ENCODE measurements at places on chromosomes 3 and 15.

DNA sequence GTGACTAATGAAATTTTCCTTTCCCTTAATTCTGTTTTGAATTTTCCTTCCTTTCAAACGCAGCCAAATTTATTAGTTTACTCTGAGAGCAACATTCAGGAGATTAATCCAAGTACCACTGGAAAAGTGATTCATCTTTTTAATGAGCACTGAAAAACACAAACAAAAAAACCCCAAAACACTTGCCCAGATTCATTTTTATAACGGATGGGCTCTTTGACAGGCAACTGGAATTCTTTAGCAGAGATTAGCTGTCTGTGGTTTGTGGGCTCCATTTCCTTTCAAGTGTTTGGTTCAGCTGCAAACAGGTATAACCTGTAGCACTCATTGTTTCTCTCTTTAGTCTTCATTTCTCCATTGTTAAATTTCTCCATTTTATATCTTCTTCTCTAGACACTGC is 3.1 kb upstream of the POLR2M start:
- DNase-seq = no peak

DNA sequence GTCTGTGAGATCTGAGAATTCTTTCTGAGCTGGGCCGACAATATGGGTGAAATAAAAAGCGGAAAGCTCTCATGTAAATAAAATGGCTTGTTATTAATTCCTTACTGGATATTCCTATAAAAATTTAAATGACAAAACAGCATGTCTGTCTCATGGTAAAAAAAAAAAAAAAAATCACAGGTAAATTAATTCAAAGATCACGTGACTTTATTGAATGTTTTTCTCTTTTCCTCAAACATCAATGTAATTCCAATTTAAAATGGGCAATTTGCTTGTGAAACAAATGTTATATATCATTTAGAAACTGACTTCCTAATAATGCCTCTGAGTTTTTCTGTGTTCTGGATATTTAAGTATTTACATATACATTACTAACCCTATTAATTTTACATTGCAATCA is 280.3 kb downstream of the NR2F2 start:
- no peak for DNase-seq

DNA sequence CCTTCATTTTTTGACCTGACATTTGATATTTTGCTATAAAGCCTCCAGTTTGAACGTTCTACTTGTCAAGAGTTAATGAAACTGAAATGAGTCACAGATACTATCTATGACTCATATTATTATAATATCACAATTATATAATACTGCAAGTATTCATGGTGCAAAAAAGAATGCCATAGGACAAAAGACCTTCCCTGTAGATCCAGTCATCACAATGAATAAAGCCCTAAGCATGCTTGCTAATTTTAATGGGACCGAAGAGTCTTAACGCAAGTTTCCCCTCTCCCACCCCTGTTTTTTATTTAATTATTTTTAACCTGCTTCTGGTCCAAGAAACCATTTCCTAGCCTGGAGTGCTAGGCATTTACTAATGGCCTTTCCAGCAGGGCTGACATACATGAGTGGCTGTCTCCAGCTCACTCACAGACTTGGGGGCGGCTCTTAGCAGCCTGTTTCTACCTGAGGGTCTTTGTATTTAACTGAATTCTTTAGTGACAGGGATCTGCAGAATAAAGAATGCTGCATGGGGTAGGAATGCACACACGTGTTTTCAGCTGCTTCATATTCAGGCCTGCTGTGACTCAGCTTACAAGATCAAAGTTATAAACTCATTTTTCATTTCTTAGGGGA is 61.2 kb downstream of the THBS1 start:
- peak; percentile 72 for DNase-seq

DNA sequence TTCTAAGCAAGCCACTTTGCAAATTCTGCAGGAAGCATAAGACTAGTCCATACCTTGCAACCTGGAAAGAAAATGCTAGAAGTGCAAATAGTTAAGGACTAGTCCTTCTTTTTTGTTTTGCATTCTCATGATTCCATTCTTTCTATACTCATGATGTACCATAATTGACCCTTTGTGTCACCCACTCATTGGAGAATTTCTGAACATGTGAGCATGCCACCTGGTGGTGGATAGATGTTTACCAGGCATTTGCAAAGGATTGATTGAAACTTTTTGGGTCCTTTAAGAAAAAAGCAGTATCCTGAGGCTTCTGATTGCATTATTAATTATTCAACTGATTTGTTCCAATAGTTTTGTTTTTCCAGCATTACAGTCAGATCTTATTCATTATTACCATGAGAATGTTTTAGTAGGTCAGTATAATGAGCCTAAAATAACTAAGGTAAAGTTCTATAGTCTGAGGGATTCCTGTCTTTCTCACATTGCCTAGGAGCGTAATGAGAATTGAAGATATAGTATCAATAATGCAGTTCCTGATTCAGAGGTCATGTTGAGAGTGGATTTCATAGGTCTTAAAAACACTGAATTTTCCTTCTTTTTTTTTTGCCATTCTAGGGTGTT is 20.2 kb upstream of the DIPK2A start:
- peak; percentile 58 for DNase-seq

- no peak for DNase-seq
Observed at GRCh38 chr3:194995922-194996321, 275.0 kb downstream of the XXYLT1 start.

GRCh38 chr3:69058180-69058946 is 6.2 kb upstream of the TMF1 start:
- no peak for DNase-seq

DNA sequence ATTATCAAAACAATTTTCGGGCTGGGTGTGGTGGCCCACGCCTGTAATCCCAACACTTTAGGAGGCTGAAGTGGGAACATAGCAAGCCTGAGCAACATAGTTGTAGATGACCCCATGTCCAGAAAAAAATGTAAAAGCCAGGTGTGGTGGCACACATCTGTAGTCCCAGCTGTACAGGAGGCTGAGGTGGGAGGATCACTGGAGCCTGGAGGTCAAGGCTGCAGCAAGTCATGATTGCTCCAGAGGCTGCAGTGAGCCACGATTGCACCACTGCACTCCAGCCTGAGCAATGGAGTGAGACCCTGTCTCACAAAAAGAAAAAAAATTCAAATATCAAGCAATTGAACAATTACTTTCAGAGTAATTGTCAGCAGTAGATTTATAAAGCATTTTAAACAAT is 8.0 kb upstream of the PAQR9 start:
- DNase-seq = no peak

DNA sequence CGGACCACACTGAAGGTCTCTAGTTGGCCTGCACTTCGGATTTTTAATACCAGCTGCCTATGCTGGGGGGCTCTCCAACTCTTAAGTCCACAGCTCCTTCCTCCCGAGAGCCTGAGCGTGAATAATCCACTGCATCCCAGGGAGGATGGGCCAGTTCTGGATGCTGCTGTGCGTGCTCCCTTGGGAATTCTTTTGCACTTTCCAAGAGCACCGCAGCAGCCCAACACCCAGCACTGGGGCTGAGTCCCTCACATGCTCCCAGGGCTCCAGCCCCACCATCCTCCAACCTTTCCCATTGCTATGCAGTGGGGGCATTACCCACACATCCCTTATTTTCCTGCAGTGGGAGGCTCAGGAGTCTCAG is 136.4 kb upstream of the IQSEC1 start:
- no peak for DNase-seq

GRCh38 chr3:175184392-175184791 is 325.3 kb downstream of the NAALADL2 start:
- no peak for DNase-seq

All from dermis blood vessel endothelial cell (primary cell).